ENCODE measurements at places on chromosomes 16 and 17. TPM values are rescaled to one million over a fixed set of nuclear protein-coding genes. Genes with fewer than 3 reads are reported as not detected.
A peak's percentile ranks its signal among the peaks of the same experiment; 100 is the strongest.

DNA sequence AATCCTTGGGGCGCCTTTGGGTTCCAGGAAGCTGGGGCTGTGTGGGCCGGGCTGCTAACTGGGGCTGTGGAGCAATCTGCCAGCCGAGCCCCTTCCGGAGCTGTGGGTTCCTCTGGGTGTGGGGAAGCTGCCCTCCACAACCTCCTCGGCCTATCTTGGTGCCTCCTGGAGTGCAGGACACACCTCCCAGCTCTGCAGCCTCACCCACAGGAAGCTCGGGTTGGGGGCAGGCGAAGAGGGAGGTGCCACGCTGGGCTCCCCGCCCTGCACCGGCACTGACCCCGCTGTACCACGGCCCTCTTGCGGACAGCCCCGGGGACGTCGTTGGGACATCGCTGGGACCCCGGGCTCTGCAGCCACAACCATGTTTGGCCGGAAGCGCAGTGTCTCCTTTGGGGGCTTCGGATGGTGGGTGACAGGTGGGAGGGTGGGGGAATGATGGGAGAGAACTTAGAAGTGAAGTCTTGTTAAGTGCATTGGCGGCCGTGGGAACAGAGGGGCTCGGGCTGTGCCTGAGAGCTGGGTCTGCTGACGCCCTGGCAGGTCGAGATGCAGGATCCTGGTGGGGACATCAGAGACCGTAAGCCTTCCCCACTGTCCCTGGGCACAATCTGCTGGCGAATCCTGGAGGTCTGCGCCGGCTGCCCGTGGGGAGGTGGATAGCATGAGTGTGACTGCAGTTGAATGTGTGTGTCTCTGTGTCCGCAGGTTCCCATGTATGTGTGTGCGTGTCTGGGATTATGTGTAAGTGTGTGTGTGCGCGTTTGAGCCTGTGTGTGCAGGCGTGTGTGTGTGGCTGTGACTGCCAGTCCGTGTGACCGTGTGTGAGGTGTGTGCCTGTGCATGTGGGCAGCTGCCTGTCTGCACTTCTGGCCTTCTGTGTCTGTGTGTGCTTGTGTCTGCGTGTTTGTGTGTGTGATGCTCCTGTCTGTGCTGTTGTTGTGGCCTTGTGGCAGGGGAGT lies at the start of gene RAP1GAP2:
Gene RAP1GAP2, plus strand, starts transcription at position 275 of the 962 bp plus-strand sequence. Its CDS starts 90 bp downstream, at position 365.
- DNase-seq: peak; percentile 61

- no peak for DNase-seq
These were observed 62.3 kb downstream of the GNA13 start for GRCh38 chr17:64994281-64994680.

DNA sequence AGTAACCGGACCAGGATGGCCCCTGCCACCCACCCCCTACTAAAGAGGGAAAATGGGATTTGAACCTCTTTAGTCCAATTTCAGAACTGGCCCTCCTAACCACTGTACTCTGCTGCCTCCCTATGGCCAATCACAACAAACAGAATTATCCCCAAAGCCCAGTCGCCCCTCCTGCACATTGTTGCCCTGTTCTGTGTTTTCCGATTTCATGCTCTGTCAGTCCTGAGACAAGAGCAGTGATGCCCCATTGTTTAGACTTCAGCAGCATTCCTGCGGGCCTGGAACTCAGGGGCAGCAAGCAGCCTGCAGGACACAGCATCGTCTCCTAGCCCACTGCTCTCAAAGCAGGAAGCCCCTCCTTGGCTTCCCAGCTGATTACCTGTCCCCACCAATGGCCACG lies 20.5 kb upstream of the KLHL11 start:
- DNase-seq: no peak

GRCh38 chr16:31063495-31063842 lies 10.6 kb downstream of the ZNF668 start:
- DNase-seq: no peak

GFOD2 gene
- total RNA-seq: 6.0 TPM

PYY gene
- total RNA-seq: not detected

KRT15 gene
- total RNA-seq: not detected

- DNase-seq: no peak
These were observed 63.0 kb upstream of the LRRC37A3 start for GRCh38 chr17:64982139-64982915.

DNA sequence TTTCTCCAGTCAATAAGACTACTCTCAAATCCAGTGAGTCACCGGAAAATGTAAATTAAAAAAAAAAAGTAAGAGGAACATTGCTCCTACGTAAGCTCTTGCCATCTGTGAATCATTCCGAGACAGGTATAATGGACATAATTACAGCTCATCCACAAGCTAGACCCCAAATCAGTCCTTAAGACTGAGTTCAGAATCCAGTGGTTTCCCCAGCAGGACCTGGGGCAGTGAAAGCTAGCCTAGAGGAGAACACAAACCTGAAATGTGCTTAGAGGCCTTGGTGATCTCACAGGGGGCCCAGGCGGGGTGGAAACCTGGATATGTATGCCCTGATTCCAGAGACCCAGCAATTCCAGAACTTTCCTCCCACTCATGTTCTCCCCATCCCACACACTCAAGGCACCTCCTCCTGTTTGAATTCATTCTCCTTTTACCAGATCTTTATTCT lies 132.0 kb downstream of the COPRS start:
- DNase-seq: no peak

Data from heart right ventricle (tissue), 16 donors.